T47D (cell line): ENCODE measurements at places on chromosomes 6 and 20.

GRCh38 chr6:10692965-10693538, 1.4 kb downstream of the C6orf52 start:
- DNase-seq = no peak

GRCh38 chr20:44901974-44902373, 7.9 kb upstream of the PABPC1L start:
- DNase-seq = no peak

- no peak for DNase-seq
These were observed 37.6 kb downstream of the UQCC2 start for GRCh38 chr6:33673851-33674250.

GRCh38 chr20:21173485-21173884, 47.6 kb downstream of the KIZ start:
- no peak for DNase-seq

GRCh38 chr6:158561321-158561884, 1.5 kb downstream of the TMEM181 start:
- no peak for DNase-seq
